ENCODE measurements at places on chromosomes 7 and 10. TPM values are rescaled to one million over a fixed set of nuclear protein-coding genes. Genes with fewer than 3 reads are reported as not detected.

DNA sequence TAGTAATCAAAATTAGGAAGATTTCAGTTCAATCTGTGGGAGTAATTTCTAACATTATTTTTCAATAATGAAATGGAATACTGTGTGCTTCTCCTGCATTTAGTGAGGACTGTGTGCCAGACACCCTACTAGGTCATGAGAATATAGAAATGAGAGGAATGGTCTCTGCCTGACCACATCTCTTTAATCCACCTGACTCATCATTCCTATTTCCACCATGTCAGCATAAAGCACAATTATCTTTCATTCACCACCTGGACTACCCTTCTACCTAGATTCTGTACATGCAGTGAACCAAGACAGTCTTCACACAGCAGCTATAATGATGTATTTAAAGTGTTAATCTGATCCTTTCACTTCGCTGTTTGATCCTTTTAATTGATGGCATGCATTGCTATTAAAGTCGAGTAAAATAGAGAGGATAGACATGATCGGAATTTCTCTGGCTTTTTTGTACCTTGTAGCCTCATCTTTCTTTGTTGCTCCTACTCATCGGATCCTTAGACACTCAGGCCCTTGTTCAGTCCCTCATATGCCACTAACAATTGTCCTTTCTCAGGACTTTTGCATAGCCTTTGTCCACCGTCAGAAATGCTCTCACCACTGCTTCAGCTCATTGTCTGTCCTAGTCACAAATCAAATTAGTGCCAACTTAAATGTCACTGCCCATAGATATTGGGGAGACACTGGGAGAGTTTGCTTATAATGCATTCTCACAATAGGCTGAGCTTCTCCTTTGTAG lies 1037.1 kb downstream of the REEP3 start:
- DNase-seq = no peak
- H3K4me3 ChIP-seq = no peak overlapping the region
- H3K27ac ChIP-seq = no peak overlapping the region

Gene ITPRID1
- total RNA-seq = 0.91 TPM

Gene SLC25A40
- total RNA-seq = 25.7 TPM

GRCh38 chr10:94680544-94680943 lies 3.0 kb upstream of the CYP2C18 start:
- no peak for DNase-seq
- no peaks in the 10 kb centered on the region for H3K27me3 ChIP-seq
- no peaks in the 10 kb centered on the region for H3K36me3 ChIP-seq
- peaks cover 8% of the 10 kb centered on the region for H3K4me1 ChIP-seq
- peak overlapping the region; percentile 63 for H3K27ac ChIP-seq
- H3K4me3 ChIP-seq = no peak overlapping the region

GRCh38 chr10:8586504-8586903 lies 532.0 kb downstream of the GATA3 start:
- H3K4me1 ChIP-seq = no peaks in the 10 kb centered on the region
- no peak overlapping the region for H3K4me3 ChIP-seq
- H3K27me3 ChIP-seq = no peaks in the 10 kb centered on the region

- H3K27ac ChIP-seq = no peak overlapping the region
- no peak overlapping the region for H3K4me3 ChIP-seq
- no peaks in the 10 kb centered on the region for H3K36me3 ChIP-seq
- H3K27me3 ChIP-seq = peaks cover 25% of the 10 kb centered on the region
These were observed 2.7 kb downstream of the SKIDA1 start for GRCh38 chr10:21522631-21523406.

Gene ADO
- 15.5 TPM for total RNA-seq

Gene DNAJC1
- total RNA-seq = 27.4 TPM

Gene SUFU
- total RNA-seq = 8.6 TPM

DNA sequence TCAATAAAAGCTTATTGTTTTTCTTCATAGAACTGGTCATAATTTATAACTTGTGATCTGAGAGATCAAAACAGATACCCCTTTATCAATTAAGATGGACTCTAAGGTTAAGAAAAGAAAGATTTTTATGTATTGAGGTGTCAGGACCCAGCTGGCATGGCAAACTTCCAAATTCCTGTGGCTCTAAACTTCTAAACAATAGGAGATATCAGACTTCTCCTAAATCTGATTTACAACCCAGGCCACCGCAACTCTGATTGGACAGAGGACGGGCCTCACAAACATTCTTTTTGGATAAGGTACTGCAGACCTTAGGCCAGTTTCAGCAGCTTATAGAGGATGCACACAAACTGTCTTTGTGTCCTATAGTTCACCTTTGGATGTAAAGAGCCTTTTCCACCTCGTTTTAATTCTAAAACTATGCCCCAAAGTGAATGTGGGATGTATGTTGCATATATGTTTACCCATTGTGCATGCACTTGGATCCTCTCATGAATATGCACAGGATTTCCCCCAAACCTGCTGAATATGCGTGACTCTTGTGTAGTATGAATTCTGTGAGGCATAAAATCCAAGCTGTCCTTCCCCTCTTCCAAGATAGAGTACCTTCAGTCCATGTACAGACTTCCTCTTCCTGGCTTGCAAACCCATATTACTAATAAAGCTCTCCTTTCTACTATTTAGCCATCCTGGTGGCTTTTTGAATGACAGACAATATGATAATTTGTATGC lies 69.0 kb downstream of the ELMO1 start:
- H3K36me3 ChIP-seq = no peaks in the 10 kb centered on the region
- no peaks in the 10 kb centered on the region for H3K27me3 ChIP-seq
- no peaks in the 10 kb centered on the region for H3K4me1 ChIP-seq
- no peak for DNase-seq
- H3K27ac ChIP-seq = no peak overlapping the region

DNA sequence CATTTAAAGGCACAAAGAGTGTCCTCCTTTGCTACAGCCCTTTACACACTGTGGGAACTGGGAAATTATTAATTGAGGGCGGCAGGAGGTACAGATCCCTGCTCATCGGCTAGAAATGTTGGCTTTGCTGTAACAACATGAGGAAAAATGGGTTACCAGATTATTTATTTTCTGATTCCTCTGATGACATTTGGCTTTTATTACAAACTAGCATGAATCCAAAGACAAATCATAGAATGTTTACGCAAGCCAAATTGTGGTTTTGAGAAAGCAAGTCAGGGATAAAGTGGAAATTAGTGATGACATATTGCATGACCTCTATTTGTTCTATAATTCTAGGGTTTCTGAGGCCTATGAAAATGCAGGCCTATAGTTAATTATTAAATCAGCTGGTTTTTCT lies 126.1 kb upstream of the TMEM196 start:
- H3K27ac ChIP-seq = no peak overlapping the region
- H3K36me3 ChIP-seq = no peaks in the 10 kb centered on the region
- H3K27me3 ChIP-seq = no peaks in the 10 kb centered on the region
- H3K4me1 ChIP-seq = no peaks in the 10 kb centered on the region
- H3K4me3 ChIP-seq = no peak overlapping the region

Gene CPN1
- not detected for total RNA-seq

Gene MKI67
- total RNA-seq = 148 TPM

DNA sequence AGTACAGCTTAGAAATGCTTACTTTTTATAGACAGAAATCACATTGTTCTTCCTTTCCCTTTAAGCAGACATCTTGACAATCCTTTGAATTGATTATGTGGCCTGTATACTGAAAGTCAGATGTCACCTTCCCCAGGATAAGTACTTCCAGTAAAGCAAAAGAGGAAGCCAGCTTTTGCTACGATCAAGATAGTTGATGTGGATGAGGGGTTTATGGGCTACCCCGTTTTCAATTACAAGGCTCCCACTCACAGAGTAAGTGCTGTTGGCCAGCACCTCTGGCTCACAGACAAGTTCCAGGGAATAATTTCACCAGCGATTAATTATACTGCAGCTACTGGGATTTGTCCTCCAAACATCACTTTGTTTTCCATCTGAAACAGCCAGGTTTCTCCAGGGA lies 95.1 kb upstream of the SAMD8 start:
- H3K27me3 ChIP-seq = no peaks in the 10 kb centered on the region
- no peak overlapping the region for H3K4me3 ChIP-seq
- no peak for DNase-seq
- H3K36me3 ChIP-seq = no peaks in the 10 kb centered on the region

Gene SPACDR
- total RNA-seq = 0.54 TPM

- H3K4me3 ChIP-seq = no peak overlapping the region
- H3K27me3 ChIP-seq = no peaks in the 10 kb centered on the region
These were observed 77.0 kb downstream of the OAT start for GRCh38 chr10:124341768-124342135.

GRCh38 chr7:121831351-121831750 lies 41.6 kb upstream of the PTPRZ1 start:
- no peak overlapping the region for H3K27ac ChIP-seq
- no peaks in the 10 kb centered on the region for H3K27me3 ChIP-seq
- H3K36me3 ChIP-seq = no peaks in the 10 kb centered on the region
- no peak overlapping the region for H3K4me3 ChIP-seq
- no peak for DNase-seq

GRCh38 chr7:142476077-142476476 lies 218.2 kb upstream of the PRSS58 start:
- H3K4me1 ChIP-seq = no peaks in the 10 kb centered on the region
- no peaks in the 10 kb centered on the region for H3K36me3 ChIP-seq
- no peak for DNase-seq
- H3K27ac ChIP-seq = no peak overlapping the region
- H3K4me3 ChIP-seq = no peak overlapping the region
- H3K27me3 ChIP-seq = no peaks in the 10 kb centered on the region

DNA sequence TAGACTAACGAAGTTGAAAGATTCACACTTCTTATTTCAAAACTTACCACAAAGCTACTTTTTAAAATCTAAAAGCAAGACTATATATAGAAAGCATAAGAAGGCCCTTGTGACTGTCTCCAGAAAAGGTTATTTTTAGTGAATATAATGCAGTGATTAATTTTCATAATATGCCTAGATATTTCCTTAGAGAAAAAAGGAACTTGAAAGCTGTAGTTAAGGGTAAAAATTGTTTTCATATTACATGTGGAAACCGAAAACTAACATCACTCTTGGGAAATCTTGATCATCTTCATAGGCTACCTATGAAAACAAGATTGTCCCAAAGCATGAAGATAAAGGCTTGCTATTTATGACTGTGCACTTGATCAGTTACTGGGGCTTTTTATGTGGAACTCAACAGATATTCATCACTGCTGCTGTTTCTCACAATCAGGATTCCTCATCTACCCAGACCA lies 223.2 kb downstream of the SH2D4B start:
- no peak for DNase-seq
- no peak overlapping the region for H3K4me3 ChIP-seq
- H3K27me3 ChIP-seq = no peaks in the 10 kb centered on the region
- no peaks in the 10 kb centered on the region for H3K36me3 ChIP-seq
- H3K27ac ChIP-seq = no peak overlapping the region
- no peaks in the 10 kb centered on the region for H3K4me1 ChIP-seq

Gene JCAD
- total RNA-seq = 23.5 TPM

- peak; percentile 11 for DNase-seq
- no peaks in the 10 kb centered on the region for H3K36me3 ChIP-seq
- no peaks in the 10 kb centered on the region for H3K4me1 ChIP-seq
- H3K4me3 ChIP-seq = no peak overlapping the region
These were observed 27.8 kb downstream of the ADCY1 start for GRCh38 chr7:45601816-45602540.

Gene NPY4R
- 6.3 TPM for total RNA-seq

Gene CYCS
- 371 TPM for total RNA-seq

- H3K4me3 ChIP-seq = no peak overlapping the region
- H3K4me1 ChIP-seq = no peaks in the 10 kb centered on the region
- H3K27ac ChIP-seq = no peak overlapping the region
- DNase-seq = no peak
- H3K27me3 ChIP-seq = no peaks in the 10 kb centered on the region
These were observed 799.6 kb downstream of the GRM8 start for GRCh38 chr7:126453104-126453503.

Gene SPOCK2
- 6.5 TPM for total RNA-seq

GRCh38 chr7:104371980-104372357 lies 43.6 kb downstream of the LHFPL3 start:
- H3K27ac ChIP-seq = no peak overlapping the region
- H3K27me3 ChIP-seq = no peaks in the 10 kb centered on the region
- H3K4me3 ChIP-seq = no peak overlapping the region

DNA sequence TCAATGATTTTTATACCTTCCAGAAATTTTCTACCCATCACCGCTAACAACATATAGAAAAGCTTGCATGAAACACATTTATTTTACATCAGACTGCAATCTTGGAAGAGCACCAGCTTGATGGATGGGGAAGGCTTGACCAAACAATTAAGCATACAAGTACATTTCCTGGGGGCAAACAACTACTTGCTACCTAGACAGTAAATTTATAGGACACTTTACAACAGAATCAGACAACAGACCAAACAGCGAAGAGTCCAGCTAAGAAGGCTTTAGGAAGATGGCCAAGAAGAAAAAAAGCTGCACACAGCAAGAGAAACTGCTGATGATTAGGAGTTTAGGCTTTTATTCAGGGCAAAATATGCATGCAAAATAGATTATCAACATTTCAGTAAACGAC lies 8.0 kb downstream of the AASS start:
- no peak overlapping the region for H3K27ac ChIP-seq
- H3K4me3 ChIP-seq = no peak overlapping the region
- no peaks in the 10 kb centered on the region for H3K4me1 ChIP-seq
- no peaks in the 10 kb centered on the region for H3K36me3 ChIP-seq
- no peaks in the 10 kb centered on the region for H3K27me3 ChIP-seq
- DNase-seq = no peak

- H3K36me3 ChIP-seq = no peaks in the 10 kb centered on the region
- DNase-seq = no peak
- no peak overlapping the region for H3K27ac ChIP-seq
- H3K4me1 ChIP-seq = no peaks in the 10 kb centered on the region
- no peaks in the 10 kb centered on the region for H3K27me3 ChIP-seq
- H3K4me3 ChIP-seq = no peak overlapping the region
These were observed 76.9 kb upstream of the RSBN1L start for GRCh38 chr7:77619314-77619713.

DNA sequence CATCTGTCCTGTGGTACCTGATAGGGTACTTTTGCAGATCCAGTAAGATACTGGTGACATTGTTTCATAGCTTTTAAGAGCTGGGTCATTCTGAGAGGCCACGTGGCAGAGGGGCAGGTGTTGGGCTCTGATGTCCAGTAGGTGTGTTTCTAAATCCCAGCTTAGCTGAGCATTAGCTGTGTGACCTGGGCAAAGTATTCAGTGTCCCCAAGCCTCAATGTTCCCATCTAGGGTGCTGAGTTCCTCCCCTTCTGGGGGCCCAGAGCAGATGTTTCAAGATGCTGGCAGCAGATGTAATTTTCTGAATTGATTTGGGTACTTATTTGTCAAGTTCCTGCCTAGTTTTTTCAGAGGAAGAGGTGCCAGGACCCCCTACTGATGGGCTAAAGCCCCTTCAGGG lies 52.9 kb downstream of the NEURL1 start:
- peaks cover 10% of the 10 kb centered on the region for H3K4me1 ChIP-seq
- H3K4me3 ChIP-seq = no peak overlapping the region
- H3K27ac ChIP-seq = no peak overlapping the region
- no peaks in the 10 kb centered on the region for H3K36me3 ChIP-seq
- H3K27me3 ChIP-seq = no peaks in the 10 kb centered on the region
- no peak for DNase-seq

DNA sequence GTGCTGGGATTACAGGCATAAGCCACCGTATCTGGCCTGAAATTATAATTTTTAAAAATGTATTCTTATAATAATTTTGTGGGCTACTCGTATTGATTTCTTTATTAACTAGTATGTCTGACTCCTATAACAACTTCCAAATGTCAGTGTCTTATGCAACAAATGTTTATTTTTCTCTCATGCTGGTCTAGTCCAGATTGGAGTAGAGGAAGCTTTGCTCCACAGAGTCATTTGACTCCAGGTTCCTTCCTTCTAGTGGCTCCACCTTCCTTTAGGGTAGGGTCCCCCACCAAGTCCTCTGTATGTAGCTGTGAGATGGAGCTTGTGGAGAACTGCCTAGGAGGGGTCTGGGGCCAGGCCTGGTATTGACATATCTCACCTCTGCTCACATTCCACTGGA lies 8.7 kb downstream of the CEP55 start:
- no peaks in the 10 kb centered on the region for H3K27me3 ChIP-seq
- DNase-seq = no peak
- no peaks in the 10 kb centered on the region for H3K4me1 ChIP-seq
- no peak overlapping the region for H3K4me3 ChIP-seq
- H3K36me3 ChIP-seq = no peaks in the 10 kb centered on the region
- H3K27ac ChIP-seq = no peak overlapping the region

All from colonic mucosa (tissue), 4 donors.